ENCODE measurements at places on chromosomes 2 and 18.
A peak's percentile ranks its signal among the peaks of the same experiment; 100 is the strongest.

GRCh38 chr18:43588838-43589237 lies 311.5 kb upstream of the SYT4 start:
- DNase-seq, result no peak

DNA sequence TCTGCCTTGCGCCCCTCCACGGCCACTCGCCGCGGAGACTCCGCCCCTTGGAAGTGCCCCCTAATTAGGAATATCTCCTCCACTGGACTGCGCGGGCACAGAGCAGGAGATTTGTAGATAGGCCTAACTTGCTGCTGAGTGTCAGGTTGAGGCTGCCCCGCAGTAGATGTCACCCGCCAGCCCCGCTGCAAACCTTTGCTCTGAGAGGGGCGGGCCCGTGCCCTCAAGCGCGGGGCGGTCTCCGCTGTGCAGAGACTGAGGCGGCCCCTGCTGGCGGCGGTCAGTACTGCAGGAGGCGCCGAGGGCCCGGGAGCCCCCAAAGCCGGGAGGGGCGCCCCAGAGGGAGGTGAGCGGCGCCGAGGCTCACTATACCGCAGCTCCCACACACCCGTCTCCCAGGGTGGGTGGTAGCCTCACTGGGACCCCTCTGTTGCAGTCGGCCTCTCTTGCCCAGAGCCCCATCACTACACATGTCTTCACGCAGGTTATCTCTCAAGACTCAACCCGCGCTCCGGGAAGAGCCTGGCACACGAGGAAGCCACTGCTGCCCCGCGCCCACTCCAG lies 2.9 kb upstream of the NEURL3 start:
- peak; percentile 90 for DNase-seq

DNA sequence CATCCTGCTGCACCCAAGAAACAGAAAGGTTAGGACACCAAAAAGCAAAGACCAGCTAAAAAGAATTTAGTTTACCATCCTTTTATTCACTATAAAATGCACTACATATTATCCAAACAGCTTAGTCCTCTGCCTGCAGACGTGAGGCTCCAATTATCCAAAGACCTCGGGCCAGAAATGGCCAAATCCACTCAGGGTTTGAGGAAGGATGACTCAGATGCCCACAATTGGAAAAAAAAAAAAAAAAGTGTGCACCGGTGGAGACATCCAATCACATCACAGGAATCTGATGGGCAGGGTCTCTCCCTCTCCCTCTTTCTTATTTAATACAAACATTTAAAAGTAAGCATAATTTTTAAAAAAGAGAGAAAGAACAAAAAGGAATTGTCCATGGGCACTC lies 65.7 kb downstream of the TRABD2A start:
- no peak for DNase-seq

GRCh38 chr2:236163471-236164200 lies 4.5 kb downstream of the GBX2 start:
- DNase-seq, result no peak

GRCh38 chr2:46365913-46366667 lies 68.9 kb downstream of the EPAS1 start:
- no peak for DNase-seq

DNA sequence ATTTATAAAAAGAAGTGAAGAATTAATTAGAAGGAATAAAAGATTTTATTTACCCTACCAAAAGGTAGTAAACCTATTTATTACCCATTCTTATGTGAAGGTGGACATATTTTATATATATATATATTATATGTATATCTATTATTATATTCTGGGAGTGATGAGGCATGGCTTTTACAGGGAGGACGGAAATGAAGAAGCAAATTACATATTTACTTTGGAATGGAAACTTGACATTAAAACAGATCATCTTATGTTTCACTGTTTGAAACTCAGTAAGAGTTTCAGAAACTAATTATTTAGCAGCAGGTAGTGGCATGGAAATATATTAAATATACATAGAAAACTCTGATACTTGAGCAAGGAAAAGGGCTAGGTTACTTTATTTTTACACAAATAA lies 143.4 kb downstream of the LCLAT1 start:
- no peak for DNase-seq

- no peak for DNase-seq
Measured at GRCh38 chr18:46480226-46480625, 176.8 kb downstream of the LOXHD1 start.

- no peak for DNase-seq
Measured at GRCh38 chr2:225165052-225165451, 122.8 kb upstream of the DOCK10 start.

GRCh38 chr2:70088598-70089219 lies 1.4 kb downstream of the PCBP1 start:
- DNase-seq, result no peak

DNA sequence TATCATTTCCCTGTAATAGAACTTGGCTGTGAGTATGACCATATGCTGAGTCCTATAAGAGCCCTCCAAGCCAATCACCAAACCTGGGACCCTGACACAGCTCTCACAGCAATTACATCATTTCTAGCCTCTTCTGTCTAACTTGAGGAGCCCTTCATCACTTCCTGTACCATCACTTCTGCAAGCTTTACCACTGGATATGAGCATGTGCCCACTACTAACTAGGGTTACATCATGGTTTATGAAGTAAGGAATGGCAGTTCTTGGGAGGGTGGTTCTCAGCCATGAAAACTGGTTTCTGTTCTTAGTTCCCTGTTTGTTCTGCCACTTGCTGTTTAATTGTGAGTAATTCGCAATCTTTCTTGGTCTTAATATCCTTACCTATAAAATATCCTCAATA lies 31.0 kb upstream of the EPB41L3 start:
- DNase-seq, result no peak

- DNase-seq, result no peak
Measured at GRCh38 chr2:162828545-162828944, 10.0 kb downstream of the KCNH7 start.

DNA sequence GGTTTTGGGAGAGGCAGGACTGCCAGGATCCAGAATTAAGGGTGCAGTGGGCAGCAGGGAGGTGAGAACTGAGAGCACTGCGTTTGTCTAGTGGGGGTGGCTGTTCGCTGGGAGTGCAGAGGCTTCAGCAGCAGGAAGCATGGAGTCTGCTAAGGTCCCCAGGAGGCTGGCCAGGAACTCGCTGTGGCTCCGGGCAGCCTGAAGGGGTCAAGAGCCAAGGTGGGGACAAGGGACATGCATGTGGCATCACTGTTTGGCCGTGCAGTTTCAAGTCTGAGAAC lies 43.2 kb upstream of the SEMA4C start:
- no peak for DNase-seq

GRCh38 chr18:34038086-34038485 lies 186.6 kb downstream of the NOL4 start:
- no peak for DNase-seq

GRCh38 chr18:10169064-10169562 lies 255.3 kb downstream of the VAPA start:
- no peak for DNase-seq

DNA sequence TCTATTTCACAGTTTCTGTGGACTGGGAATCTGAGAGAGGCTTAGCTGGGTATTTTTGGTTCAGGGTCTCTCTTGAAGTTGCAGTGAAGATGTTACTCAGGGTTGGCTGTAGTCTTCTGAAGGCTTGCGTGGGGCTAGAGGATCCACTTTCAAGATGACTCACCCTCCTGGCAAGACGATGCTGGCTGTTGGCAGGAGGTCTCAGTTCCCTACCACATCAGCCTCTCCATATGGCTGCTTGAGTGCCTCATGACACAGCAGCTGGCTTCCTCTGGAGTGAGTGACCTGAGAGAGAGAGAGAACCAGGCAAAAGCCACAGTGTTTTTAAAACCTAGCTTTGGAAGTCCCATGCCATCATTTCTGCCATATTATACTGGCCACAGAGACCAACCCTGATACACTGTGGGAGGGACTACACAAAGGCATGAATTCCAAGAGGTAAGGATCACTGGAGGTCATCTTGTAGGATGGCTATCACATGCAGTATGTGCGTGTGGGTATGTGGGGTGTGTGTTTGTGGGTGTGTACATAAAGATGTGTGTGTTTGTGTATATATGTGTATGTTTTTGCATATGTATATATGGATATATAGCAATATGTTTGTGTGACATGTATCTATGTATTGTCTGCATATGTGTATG lies 25.1 kb downstream of the DNPEP start:
- no peak for DNase-seq

DNA sequence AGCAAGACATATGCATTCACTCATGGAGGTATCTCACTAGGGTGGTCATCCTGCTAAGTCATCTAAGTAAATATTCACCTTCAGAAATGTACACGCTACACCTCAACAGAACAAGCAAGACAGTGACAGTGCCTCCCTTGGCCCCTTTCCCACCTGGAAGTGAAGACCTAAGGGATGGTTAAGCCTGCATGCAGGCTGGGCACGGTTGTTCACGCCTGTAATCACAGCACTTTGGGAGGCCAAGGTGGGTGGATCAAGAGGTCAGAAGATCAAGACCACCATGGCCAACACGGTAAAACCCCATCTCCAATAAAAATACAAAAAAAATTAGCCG lies 4.4 kb downstream of the LIMS2 start:
- no peak for DNase-seq

- DNase-seq, result no peak
Measured at GRCh38 chr2:154370873-154371272, 327.6 kb upstream of the KCNJ3 start.

- peak; percentile 56 for DNase-seq
Measured at GRCh38 chr2:41869542-41870264, 178.1 kb upstream of the PKDCC start.
